Cardiac septum (tissue), 1 donor: ENCODE measurements at places on chromosomes 4 and X. TPM values are rescaled to one million over a fixed set of nuclear protein-coding genes. Genes with fewer than 3 reads are reported as not detected.

DNA sequence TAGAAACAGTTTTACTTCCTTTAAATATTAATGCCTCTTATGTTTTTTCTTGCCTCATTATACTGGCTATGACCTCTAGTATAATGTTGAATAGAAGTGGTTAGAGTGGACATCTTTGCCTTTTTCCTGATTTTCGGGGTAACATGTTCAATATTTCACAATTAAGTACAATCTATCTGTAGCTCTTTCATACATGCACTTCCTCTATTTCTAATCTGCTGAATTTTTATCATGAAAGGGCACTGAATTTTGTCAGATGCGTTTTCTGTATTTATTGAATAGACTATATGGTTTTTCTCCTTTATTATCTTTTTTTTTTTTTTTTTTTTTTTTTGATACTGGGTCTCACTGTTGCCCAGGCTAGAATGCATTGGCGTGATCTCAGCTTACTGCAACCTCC is 29.0 kb downstream of the MECP2 start:
- no peak for DNase-seq

DNA sequence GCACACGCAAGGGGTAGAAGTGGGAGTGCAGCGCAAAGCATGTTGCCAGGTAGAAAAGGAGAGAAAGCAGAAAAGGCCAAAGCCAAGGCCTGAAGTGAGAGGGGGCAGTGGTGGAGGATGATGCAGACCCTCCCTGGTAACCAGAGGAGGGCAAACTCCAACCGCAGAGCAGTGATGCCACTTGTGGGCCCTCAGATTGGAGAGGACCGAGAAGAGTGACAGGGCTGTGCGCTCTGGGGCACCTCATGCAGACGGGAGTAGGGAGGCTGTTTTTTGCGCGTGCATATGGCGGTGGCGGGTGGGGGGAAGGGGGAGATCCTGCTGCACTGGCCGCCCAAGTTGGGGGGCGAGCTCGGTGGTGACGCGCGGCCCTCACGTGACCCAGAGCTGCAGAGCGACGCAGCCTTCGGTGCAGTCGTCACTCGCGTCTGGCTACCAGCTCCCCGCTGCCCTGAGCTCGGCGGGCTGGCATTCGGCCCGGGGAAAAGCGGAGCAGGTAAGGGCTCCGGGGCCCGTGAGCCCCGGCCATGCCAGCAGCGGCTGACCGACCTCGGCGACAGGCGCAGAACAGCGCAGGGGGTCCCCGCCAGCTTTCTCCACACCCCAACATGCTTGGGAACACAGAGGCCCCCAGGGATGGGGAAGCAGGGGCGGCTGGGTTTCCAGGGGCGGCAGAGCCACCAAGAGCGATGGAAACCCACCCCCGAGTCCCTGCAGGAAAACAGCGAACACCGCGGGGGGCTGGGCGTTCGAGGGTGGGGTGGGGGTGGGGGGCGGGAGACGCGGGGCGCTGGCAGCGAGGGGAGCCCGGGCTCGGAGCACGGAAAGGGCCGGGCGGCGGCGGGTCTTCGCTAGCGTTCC is at the start of gene BEX3:
BEX3 (plus strand) TSS at position 421 of the 861 bp plus-strand sequence. CDS start 984 bp downstream, outside the sequence.
- no peak for DNase-seq

DNA sequence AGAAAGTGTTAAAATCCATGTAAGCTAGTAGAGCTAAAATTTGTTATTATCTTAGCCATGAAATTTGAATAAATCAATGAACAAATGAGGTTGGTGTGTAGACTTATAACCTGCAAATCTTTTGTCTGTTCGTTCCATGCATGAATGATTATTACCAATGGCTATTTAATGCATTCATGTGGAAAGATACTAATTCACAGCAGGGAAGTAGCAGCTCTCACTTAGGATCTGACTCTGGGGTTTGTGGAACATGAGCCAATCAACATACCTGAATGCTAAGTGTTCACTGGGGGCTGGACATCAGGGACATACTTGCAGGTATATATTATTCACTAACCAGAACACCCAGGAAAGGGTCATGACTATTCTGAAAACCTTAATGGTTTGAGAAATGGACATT is 444.1 kb downstream of the STIM2 start:
- DNase-seq = no peak

DNA sequence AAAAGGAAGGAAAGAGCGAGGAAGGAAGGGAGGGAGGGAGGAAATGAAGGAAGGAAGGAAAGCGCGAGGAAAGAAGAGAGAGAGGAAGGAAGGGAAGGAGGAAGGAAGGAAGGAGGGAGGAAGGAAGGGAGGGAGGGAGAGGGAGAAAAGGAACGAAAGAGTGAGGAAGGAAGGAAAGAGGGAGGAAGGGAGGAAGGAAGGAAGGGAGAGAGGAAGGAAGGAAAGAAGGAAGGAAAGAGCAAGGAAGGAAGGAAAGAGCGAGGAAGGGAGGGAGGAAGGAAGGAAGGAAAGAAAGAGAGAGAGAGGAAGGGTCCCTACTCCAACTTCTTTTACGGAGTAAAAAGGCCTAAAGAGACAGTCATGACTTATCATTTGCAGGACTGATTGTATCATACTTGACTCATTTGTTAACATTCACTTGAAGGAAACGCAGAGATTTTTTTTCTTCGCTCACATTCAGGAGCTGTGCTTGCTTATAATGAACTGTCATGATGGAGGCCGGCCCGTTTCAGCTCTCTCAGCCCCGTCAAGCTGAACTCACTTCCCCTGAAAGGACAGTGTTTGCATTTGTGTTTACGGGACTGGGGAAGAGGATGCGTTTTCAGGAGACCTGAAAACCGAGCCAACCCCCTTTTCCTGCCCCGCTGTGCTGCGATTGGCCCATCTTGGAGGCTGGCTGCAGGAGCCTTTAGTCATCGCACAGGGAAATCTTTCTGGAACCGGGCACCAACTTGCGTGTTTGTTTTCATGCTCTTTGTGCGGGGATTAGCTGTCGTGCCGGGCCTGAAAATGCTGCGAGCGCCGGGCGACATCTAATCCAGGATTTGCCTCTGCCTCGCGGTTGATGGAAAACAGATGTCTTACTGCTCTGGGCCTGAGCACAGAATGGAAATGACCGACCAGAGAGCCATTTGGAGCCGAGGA is 17.8 kb downstream of the TRIM2 start:
- DNase-seq = peak; percentile 82

The MFAP3L gene
- total RNA-seq = 1.2 TPM
